ENCODE measurements at places on chromosomes 11 and 22.

DNA sequence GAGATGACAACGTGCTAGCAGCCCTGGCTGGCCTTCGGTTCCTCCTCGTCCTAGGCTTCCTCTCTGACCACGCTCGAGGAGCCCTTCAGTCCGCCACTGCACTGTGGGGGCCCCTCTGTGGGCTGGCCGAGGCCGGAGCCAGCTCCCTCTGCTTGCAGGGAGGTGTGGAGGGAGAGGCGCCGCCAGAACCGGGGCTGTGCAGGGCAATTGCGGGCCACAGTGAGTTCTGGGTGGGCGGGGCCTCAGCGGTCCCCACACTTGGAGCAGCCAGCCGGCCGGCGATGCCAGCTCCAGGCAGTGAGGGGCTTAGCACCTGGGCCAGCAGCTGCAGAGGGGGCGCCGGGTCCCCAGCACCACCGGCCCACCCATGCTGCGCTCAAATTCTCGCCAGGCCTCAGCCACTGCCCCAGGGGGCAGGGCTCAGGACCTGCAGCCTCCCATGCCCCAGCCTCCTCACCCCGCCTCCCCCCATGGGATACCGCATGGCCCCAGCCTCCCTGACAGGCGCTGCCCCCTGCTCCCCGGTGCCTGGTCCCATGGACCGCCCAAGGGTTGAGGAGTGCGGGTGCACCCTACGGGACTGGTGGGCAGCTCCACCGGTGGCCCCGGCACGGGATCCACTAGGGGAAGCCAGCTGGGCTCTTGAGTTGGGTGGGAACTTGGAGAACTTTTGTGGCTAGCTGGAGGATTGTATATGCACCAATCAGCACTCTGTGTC is 399.4 kb downstream of the LUZP2 start:
- DNase-seq = no peak

- peak; percentile 86 for DNase-seq
Observed at GRCh38 chr11:107139396-107139795, 121.1 kb upstream of the GUCY1A2 start.

DNA sequence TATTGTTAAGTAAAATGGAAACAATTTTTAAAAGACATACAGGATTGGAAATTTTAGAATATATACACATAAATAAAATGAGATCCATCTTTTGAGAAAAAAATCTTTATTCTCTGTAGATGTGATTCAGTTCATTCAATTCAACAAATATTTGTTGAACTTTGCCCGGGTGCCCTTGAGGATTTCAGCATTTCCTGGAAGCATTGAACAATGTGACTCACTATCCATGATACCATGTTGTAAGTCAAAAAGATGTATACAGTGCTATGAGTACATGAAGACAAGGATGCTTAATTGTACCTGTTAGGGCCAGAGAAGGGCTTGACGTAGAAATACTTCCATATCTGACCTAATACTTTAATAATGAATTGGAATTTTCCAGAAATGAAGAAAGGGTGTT is 353.7 kb downstream of the METTL15 start:
- DNase-seq = no peak

DNA sequence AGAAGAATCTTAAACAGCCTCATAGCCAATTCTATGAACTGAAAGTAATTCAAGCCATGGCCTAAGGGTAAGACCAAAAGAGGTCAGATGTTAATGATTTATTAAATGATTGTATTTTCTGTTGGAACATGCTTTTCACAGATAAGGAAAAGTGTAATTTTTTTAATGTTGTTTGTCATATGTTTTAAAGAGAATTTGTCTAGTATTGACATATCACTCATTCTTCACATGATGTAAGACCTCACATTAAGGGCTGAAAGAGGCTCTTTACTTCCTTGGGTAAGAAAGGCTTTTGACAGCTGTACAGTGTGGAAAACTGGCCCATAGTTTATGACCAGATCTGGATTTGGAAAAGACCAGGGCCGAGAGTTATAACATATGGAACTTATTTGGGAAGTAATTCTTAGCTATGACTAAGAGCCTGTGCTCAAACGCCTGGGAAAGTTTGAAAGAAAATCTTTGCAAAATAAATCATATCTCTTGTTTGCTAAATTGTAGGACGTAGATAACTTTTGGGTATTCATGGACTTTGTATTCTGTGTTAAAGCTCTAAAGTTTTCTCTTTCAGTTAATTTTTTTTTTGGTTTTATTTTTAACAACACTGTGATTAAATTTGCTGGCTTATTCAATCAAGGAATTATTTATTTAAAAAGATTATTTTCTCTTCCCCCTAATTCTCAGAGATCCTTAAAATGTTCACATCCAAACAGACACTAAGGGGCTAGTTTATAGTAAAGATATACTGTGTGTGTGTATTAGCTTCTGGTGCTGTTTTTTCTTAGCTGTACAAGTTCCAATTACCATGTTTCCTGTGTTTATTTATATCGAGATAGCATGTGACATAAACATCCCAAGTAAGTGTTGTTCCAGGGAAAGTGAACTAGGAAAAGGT is 162.2 kb downstream of the ARHGAP42 start:
- DNase-seq = no peak

DNA sequence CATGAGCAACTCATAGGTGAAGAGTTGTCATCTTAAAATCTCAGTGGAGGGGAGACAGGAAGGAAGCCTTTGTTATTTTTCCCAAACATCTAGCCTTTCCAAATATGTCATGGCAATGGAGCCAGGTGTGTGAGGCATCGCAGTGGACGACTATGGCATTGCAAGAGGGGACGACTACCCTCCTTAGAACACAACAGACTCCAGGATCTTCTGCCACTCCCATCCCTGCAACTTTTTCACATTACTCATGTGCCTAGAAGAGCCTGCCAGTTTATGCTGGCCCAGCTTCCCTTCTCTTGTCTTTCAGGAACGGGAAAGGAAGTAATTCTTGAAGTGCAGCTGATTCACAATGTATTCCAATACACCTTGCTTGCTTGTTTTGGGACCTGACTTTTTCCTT is 1008.4 kb downstream of the OPCML start:
- DNase-seq = no peak

GRCh38 chr22:18058371-18059093 is 19.3 kb upstream of the PEX26 start:
- DNase-seq = no peak

- DNase-seq = no peak
Observed at GRCh38 chr22:30261134-30261533, 5.5 kb downstream of the OSM start.

DNA sequence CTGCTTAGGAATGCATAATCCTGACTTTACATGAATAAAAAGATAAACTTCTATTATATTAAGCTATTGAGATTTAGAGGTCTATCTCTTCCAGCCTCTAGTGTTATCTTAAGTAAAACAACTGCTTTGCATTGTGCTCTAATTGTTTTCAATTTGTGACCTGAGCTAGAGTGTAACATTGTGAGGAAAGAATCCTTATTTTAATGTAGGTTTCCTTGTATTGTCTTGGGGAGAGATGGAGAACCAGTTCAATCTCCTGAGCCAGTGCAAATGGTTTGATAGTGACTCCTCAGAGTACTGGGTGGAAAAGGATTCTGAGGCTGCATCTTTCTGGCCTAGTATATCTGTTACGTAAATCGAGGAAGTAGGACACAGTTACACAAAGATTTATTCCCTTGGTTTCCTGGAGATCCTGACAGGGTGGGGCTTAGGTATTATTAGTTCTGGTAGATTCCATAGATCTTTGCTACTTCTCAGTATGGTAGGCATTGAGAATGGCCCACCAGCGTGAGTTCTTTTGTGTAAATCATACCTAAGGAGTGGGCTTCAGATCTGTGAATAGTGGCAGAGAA is 683.5 kb upstream of the CCDC179 start:
- DNase-seq = no peak

GRCh38 chr11:74282914-74283371 is 28.5 kb downstream of the P4HA3 start:
- no peak for DNase-seq

GRCh38 chr11:106691807-106692365 is 326.4 kb downstream of the GUCY1A2 start:
- no peak for DNase-seq

DNA sequence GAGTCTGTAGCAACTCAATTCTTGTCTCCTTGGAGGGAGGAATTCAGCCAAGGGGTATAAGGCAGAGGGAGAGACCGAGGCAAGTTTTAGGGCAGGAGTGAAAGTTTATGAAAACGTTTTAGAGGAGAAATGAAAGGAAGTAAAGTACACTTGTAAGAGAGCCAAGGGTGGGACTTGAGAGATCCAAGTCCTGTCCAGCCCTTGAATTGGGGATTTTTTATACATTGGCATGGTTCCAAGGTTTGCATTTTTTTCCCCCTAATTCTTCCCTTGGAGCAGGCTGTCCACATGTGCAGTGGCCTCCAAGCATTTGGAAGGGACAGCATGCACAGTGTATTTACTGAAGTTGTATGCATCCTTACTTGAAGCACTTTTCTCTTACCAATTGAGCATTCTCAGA is 192.1 kb downstream of the LUZP2 start:
- no peak for DNase-seq

GRCh38 chr11:43234881-43235280 is 76.9 kb upstream of the API5 start:
- no peak for DNase-seq

- no peak for DNase-seq
Observed at GRCh38 chr11:129825380-129825779, 9.7 kb downstream of the TMEM45B start.

- no peak for DNase-seq
Observed at GRCh38 chr11:11215944-11216343, 137.1 kb downstream of the CSNK2A3 start.

DNA sequence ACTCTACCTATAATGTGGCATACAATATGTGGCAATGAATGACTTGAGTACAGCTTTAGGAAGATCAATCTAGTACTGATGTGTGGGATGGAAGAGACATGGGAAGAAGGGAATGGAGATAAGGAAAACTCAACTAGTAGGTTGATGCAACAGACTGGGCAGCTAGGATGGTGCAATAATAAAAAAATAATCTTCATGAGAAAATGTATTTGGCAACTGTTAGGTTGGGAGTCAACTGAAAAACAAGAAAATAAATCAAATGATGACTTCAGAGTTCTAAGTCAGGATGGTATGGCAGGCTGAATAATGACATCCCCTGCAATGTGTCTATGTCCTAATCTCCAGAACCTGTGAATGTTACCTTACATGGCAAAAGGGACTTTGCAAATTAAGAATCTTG is 236.8 kb upstream of the PITPNB start:
- no peak for DNase-seq

DNA sequence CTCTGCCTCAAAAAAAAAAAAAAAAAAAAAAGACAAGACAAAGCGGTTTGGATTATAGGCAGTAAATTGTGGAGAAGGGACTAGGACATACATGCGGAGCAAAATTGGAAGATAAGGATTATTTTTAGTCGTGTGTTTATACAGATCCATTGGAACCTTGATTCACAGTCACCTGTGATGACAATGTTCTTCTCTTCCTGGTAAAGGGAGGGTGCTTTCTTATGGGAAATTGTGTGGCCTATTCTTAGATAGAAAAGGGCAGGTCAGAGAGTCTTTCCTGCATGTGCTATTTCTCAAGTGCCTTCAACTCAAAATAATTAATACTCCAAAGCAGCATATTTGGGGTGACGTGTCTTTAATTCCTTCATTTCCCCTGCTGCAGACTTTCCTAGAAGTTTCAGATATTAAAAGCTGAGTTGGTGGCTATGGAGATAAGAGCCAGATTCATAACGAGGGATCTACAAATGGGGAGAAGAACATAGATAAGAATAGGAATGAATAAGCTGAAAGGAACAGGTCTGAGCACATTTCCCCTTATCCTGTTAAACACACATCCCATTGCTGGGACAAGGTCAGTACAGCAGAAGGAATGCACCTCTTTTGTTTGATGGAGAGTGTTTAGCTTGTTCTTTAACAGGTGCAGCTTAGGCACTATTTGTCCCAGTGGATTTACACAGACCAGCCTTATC is 22.5 kb downstream of the GSTT2B start:
- DNase-seq = no peak

DNA sequence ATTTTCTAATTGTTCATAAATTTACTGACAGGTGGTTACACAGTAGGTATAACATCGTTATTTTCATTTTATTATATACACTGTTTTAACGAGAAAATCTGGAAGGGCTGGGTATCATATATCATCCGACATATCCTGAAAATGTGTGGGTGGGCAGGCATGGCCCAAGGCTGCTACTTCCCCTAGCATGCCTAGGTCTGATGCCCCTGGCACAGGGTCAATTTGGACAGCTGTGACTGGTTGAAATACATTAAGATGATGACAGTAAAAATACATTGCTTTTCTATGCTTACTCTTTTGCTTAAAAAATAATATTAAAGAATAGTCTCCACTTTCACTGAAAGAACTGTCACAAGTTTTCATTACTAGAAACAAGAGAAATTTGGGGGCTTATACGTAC is 908.8 kb downstream of the OPCML start:
- no peak for DNase-seq

DNA sequence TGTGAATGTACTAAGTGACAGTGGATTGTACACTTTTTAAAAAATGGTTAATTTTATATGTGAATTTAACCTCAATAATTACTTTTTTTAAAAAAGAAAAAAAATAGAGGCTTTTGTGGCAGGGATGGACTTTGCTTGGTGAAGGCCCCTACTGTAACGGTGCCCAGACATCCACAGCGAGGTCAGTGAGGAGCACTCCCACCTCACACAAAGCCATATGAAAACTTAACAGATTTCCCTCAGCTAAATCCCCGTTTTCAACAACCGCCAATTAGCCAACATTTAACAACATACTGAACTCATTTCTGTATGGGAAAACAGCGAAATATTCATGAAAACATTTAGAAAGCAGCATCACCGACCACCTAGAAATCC is 642 bp upstream of the C11orf58 start:
- DNase-seq = no peak

- DNase-seq = no peak
Observed at GRCh38 chr22:44440224-44441160, 57.5 kb downstream of the RTL6 start.

DNA sequence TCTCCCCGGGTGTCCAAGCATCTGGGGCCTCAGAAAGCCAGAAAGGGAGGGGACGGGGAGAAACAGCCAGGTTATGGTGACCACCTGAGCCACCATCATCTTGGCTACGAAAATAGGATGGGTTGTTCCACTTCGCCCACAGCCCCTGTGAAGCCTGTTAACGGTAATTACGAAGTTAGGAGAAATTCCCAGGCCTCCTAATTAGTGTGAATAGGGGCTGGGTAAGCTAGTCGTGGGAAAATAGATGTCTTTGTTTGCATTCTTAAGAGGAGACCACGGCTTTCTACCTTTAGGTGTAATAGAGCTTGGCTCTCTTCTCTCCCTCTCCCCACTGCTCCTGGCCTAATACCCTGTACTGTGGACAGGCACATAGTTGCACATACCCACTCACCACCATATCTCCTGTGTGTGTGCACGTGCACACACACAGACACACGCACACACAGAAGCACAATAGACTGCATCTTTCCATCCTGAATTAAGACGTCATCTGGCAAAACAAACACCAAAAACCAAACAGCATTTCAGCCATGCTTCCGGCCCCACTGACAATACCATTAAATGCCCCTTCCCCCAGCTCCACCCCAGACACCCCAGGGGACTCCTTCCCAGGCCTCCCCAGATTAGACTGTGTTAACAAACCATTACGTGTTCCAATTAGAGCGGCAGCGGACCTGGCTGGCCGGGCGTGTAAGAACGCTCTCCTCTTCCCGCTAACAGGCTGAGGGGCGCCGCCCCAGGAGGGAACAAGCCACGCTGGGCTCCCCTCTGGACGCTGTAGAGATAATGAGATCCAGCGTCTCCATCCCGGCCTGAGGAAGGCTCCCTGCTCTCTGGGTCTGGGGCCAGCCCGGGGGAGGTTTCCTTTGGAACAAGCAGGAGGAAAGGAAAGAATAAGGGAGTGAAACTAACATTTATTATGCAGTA is 72.8 kb downstream of the TP53I11 start:
- peak; percentile 62 for DNase-seq

GRCh38 chr22:35589071-35589755 is 27.9 kb downstream of the MB start:
- DNase-seq = no peak

Measured in NCI-H2171 treated with DMSO at 0.1 percent for 48 hours (cell line).